C1 segment of cervical spinal cord (tissue), 14 donors: ENCODE measurements at places on chromosomes 16 and 17.

- peak; percentile 52 for DNase-seq
Measured at GRCh38 chr17:9725575-9725974, 65.8 kb downstream of the DHRS7C start.

- no peak for DNase-seq
Measured at GRCh38 chr17:60857556-60858080, 180.0 kb downstream of the BCAS3 start.

GRCh38 chr16:89505204-89506112, 2.7 kb upstream of the SPG7 start:
- DNase-seq, result no peak

DNA sequence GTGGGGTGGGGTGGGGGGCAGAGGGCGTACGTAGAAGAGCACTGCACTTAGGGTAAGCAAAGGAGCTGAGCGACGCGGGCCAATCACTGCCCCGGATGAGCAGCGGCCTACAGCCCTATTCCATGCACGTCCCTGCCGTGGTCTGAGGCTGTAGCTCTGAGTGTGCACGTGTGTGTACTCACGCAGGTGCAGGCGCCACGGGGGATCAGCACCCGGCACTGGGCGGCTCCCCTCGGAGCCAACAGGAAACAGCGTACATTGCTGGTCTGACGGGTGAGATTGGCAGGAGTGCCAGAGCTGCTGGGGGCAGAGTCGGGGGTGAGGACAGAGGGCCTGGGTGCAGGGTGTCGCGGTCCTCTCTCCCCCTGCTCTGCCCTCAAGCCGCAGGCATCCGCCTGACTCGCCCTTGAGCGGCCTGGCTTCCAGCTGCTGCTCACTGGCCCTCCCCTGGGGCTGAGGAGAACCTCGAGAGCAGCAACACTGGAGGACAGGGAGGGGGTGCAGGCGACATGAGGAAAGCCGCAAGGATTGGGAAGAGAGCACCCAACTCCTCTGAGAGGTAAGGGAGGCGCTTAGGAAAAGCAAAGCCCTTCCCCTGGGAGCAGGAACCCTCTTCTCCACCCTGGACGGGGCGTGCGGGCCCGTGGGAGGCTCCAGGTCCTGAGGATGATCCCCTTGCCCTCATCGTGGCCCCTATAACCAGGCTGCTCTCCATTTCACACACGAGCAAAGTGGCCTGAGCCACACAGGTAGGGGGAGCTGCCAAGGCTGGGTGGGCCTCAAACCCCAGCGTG, 57.8 kb downstream of the ENGASE start:
- no peak for DNase-seq

- DNase-seq, result no peak
Measured at GRCh38 chr16:9844361-9844760, 337.9 kb downstream of the GRIN2A start.

DNA sequence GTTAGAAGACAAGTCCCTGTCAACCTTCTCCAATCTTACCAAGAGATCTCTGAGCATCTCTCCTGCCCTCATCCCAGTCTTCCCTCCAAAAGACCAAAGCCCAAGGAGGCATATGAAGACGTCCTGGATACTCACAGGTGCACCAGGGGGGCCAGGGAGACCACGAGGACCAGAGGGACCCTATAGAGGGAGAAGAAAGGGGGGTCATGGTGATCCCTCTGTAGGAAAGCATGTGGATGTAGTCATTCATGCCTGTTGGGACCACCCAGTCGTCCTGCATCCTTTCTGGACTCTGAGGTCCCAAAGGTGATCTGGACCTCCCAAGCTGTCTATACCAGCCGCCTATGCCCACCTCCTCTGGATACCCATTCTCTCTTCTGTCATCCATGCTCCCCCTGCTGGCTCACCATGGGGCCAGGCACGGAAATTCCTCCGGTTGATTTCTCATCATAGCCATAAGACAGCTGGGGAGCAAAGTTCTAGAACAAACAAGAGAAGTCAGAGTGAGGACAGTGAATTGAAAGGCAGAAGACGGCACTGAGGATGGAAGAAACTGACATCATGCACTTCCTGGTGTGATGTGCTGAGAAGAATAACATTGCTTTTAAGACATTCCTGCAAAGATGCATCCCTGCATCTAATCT, 3.3 kb downstream of the COL1A1 start:
- no peak for DNase-seq

- DNase-seq, result no peak
Measured at GRCh38 chr16:75282466-75283281, 31.2 kb upstream of the BCAR1 start.

DNA sequence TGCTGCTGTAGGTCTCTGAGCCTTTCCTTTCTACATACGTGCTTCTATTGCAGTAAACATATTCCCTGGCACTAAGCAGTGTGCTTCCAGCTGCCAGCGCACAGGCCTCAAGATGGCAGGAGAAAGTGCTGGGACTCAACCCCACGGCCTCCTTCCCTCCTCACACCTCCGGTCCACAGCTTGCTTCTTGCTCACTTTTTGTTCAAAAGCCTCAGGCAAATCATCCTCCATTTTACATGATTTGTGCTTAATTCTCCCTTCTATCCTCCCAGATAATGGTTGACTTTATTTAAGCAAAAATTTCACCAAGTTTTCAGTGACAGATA, 5.4 kb downstream of the CDK5R1 start:
- no peak for DNase-seq

- no peak for DNase-seq
Measured at GRCh38 chr17:36657390-36657762, 56.0 kb downstream of the MRM1 start.

- no peak for DNase-seq
Measured at GRCh38 chr17:81448950-81449349, 53.7 kb downstream of the BAHCC1 start.

GRCh38 chr17:2396568-2397246, 4.2 kb downstream of the MNT start:
- peak; percentile 50 for DNase-seq
